Frontal cortex (tissue), 4 donors: ENCODE measurements at places on chromosomes 1 and 21. TPM values are rescaled to one million over a fixed set of nuclear protein-coding genes. Genes with fewer than 3 reads are reported as not detected.

DNA sequence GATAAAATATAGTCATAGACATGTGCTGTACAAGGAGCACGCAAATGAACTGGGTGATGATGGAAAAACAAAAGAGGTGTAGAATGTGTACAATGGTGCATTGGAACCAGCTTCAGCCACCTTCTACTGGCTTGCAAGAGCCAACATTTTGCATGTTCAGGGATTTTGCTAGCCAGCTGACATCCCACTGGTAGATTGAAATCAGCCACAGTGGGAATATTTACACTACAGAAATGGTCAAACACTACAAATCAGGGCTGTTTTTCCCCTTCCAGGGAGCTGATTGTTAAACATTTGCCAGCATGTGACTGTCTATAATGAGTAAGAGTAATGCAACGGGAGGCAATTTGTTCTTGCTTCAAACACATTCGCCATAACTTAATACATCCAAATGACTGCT lies 23.2 kb downstream of the PMVK start:
- no peak for DNase-seq

DNA sequence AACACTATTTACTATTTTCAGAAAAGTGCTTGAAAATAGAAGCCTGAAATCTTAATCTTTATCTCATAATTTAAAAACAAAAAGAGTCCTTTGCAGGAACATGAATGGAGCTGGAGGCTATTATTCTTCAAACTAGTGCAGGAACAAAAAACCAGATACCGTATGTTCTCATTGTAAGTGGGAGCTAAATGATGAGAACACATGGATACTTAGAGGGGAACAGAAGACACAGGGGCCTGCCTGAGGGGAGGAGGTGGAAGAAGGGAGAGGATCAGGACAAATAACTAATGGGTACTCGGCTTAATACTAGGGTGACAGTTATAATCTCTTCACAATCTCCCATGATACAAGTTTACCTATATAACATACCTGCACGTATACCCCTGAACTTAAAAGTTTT lies 176.3 kb downstream of the SDCCAG8 start:
- DNase-seq, result no peak

DNA sequence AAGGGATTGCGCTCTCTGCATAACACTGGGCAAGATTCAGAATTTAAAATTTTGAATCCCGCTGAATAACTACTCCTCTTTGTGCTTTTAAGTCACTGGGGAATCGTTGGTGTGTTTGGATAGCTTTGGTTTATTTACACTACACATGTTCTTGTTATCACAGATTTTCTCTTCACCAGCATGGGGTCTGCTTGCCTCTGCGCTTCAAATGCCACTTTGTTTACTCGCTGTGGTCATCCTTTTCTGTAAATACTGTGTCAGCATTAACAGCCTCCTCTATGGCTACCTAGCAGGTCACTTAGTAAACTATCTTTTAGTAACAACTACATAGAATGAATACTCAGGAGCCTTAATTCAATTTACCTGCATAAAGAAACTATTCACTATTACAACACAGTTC lies 14.4 kb upstream of the KCNH1 start:
- no peak for DNase-seq

The PLEKHA6 gene
- 11.0 TPM for total RNA-seq

DNA sequence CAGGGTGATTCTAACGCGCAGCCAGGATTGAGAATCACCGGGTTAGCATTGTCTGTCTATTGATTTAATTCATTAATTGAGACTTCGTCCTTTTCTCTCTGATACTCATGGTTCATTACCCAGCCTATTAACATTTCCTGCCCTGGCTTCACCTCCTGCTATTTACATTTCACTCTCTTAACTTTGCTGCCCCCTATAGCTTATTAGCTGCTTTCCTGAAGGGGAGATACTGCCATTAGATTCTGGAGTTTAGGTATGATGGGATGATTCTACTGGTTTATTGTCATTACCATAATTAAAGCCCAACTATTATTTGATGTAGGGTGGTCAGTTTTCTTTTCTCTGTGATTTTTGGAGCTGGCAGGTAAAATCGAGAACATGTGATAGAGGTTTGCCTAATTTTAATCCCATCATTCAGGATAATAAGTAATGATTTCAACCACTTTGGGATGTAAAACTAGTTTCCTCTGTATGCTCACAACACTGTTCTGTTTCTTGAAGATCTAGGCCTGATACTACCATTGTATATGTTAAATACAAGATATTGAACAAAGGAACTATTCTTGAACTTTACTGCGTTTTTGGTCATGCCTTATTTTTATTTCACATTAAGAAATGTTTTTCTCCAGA lies 6.4 kb downstream of the PPP2R5A start:
- DNase-seq, result peak; percentile 22

The DENND2D gene
- 1.2 TPM for total RNA-seq

GRCh38 chr1:50542362-50542761 lies 119.1 kb upstream of the DMRTA2 start:
- DNase-seq, result no peak

GRCh38 chr1:162571696-162572095 lies 10.2 kb downstream of the UAP1 start:
- no peak for DNase-seq

The S100A16 gene
- 13.0 TPM for total RNA-seq

- no peak for DNase-seq
Measured at GRCh38 chr21:34156957-34157356, 83.6 kb downstream of the MRPS6 start.

DNA sequence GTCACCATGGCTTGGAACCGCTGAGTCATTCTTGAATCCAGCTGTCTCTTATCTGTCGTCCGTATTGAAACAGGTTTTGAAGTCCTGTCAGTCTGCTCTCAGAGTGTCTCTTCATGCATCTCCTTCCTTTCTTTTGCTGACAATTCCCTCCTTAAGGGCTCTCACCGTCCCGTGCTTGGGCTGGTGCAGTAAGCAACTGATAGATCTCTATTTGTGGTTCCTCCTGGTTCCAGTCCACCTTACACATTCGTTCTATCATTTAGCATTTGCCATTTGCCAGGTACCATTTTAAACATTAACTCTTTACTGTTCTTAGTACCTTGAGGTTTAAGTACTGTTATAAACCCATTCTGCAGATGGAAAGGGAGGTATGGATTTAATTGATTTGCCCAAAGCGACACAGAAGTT lies 88.9 kb downstream of the DYRK1A start:
- no peak for DNase-seq

DNA sequence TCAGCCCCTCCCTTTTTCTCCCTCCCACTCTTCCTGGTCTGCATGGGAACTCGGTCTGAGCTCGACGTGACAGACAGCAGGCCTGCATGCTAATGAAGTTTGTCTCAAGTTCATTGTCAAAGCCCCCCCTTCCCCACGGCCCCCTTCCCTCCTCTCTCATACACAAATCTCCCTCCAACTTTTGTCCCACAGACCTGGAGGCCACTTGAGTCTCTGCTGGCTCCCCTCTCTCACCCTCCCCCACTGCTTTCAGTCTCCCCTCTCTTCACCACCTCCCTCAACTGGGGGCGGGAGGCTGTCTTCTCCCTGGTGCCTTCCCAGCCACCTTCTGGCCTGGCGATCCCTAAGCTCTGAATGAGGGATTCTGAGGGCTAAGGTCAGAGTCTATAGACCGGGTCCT lies 61.3 kb downstream of the RHBG start:
- no peak for DNase-seq

DNA sequence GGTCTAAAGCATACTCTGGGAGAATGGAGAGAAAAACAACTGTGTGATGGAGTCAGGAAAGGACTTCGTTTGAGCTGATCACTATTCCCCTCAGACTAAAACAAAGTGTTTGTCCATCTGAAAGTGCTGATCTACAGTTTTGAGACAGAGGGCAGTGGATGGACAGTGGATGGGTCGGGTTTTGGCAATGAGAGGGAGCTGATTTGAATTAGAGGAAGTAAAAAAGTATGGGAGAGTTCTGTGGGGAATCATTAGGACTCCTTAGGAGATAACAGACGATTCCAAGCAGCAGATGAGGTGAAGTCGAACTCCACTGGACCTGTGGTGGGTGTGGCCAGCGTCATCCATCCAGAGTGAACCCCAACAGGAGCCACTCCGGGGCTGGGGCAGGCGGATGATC lies 62.3 kb downstream of the PTGS2 start:
- DNase-seq, result peak; percentile 14

The REG4 gene
- total RNA-seq, result not detected

The MROH7 gene
- total RNA-seq, result 0.82 TPM

The LIPI gene
- total RNA-seq, result not detected

DNA sequence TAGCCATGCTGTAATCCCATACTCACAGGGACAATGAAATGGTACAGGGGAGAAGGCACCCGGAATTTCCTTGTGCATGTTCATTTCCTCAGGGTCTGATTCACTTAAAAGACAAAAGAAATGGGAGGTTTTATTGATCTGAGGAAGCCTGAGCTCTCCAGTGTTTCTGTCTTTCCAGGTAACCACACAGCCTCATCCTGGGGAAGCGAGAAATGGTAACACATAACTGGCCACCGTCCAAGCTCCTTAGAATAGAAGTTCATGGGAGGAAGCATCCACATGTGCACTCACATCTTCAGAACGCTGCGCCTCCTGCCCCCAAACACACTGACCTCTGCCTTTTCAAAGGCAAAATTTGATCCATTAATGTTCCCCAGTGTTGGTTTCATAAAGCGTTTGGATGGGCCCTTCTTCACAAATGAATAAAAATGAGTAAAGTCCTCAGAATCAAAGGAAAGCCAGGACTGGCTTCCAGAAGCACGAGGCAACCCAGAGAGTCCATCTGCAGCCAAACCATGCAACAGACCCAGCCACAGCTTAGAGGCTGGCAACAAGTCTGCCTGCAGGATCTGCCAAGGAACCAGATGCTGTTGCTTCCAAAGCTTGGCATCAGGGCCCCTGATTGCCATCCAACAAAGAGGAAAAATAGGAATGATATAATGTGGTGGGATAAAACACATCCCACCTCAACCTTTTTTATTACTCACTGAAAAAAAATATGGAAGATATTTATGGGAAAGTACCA lies 120.3 kb downstream of the ZBTB18 start:
- DNase-seq, result no peak

The HOOK1 gene
- 13.9 TPM for total RNA-seq

The NBPF6 gene
- total RNA-seq, result not detected

DNA sequence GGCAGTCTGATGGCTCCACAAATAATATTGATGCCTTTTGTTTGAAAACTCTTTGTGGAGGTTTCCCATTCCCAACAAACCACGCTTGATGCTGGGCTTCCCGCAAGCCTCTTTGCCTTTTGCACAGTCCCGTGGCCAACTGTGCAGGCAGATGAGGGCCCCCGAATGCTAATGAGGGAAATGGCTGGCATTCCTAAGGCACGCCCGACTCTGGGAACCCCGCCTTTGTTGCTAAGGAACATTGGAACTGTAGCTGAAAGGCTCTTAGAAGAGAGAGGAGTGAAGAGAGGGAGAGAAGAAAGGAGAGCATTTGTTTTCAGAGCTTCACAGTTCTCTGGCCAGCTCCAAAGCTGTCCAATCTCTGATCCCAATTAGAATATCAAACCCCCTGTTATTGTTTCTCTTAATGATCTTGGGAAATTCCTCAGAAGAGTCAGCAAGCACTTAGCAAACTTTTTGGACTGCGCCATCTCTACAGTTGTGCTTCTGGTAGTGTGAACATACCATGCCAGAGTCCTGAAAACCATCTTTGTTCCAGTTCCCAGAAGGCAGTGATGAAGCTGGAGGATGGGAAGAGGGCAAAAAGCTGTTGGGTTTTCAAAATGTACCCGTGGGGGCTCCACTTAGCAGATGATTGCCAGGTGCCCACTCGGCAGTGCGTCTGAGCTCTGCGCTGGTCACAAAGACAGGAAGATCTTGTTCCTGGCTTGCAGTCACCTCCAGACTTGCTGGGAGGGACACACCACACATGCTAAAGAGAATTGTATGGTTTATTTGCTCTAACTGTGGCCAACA lies 60.1 kb upstream of the CYP2J2 start:
- no peak for DNase-seq

The FLG2 gene
- total RNA-seq, result not detected

DNA sequence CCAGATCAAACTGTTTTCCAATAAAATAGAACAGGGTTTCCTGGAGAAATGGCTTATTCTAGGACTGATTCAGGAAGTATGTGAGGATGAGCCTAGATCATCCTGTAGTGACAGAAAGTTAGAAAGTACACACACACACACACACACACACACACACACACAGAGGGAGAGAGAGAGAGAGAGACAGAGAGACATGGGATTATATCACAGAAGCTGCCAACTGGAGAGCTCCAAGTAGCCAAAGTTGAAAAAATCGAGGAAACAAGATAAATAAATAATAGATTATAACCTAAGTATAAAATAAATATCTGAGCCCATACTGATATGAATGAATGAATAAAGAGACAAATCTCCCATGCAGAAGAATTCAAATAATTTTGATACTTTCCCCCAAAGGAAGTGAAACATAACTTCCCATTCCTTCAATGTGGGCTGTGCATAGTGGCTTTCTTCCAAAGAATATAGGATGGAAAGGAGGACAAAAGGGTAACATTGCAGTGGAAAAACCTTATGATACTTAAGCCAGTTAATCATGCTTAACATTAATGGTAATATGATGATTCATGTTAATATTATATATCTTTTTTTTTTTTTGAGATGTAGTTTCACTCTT lies 171.6 kb downstream of the NTPCR start:
- no peak for DNase-seq

- no peak for DNase-seq
Measured at GRCh38 chr1:184025242-184025675, 12.3 kb downstream of the COLGALT2 start.

- no peak for DNase-seq
Measured at GRCh38 chr1:67257173-67257535, 50.5 kb upstream of the IL12RB2 start.

DNA sequence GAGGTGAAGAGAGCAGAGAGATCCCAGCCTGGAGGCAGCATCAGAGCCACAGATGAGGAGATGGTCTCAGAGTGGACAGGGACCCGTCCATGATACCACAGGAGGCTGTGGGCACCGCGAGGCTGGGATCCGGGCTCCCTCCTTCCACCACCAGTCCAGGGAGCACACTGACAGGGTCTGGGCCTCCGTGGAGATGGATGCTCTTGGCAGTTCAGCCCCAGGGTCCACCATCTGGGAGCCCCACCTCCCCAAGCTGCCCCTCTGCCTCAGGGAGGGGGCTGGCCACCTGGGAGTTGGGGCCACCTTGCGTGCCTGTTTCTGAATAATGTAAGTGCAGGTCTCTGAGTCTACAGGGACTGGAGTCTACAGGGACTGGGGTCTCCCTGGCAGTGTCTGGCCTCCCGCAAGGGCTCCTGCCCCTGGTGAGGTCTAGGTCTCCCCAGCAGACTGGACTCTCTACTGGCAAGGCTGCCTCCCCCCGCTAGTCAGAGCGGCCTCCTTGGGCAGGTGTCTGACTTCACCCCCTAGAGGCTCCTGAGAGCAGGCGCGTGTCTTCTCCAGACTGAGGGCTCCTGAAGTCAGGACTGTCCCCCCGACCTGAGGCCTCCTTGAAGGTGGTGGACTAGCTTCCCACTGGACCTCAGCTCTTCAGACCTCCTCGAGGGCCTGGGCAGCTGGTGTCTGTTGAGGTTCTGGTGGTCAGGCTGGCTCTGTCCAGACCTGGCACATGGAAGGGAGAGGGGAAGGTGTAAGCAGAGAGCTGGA lies 218.5 kb downstream of the PTPRU start:
- DNase-seq, result no peak

- no peak for DNase-seq
Measured at GRCh38 chr1:193438771-193439170, 252.4 kb upstream of the B3GALT2 start.
